ENCODE measurements at places on chromosomes 12 and 14. TPM values are rescaled to one million over a fixed set of nuclear protein-coding genes. Genes with fewer than 3 reads are reported as not detected.

GRCh38 chr12:121718653-121719239 is 6.2 kb downstream of the TMEM120B start:
- H3K36me3 ChIP-seq: no peaks in the 10 kb centered on the region
- H3K4me1 ChIP-seq: peaks cover 2% of the 10 kb centered on the region
- no peak for DNase-seq
- H3K27ac ChIP-seq: no peak overlapping the region
- no peak overlapping the region for H3K4me3 ChIP-seq

DNA sequence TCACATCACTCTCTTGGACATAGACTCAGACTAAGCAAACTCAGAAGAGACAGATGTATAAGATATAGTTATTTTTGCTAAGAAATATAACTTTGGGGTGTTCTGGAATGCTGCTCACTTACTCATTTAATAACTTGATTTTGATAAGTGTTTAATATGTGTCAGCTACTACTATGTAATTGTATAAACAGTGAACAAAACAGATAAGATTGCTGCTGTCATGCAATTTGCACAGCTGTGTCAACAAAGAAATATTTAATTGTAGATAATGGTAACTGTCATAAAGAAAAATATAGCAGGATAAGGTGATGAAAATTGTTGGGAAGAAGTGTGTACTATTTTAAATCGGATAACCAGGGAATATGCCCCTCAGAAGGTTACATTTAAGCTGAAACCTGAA is 84.1 kb upstream of the ZDHHC17 start:
- no peak overlapping the region for H3K4me3 ChIP-seq
- no peaks in the 10 kb centered on the region for H3K4me1 ChIP-seq
- H3K36me3 ChIP-seq: no peaks in the 10 kb centered on the region

DNA sequence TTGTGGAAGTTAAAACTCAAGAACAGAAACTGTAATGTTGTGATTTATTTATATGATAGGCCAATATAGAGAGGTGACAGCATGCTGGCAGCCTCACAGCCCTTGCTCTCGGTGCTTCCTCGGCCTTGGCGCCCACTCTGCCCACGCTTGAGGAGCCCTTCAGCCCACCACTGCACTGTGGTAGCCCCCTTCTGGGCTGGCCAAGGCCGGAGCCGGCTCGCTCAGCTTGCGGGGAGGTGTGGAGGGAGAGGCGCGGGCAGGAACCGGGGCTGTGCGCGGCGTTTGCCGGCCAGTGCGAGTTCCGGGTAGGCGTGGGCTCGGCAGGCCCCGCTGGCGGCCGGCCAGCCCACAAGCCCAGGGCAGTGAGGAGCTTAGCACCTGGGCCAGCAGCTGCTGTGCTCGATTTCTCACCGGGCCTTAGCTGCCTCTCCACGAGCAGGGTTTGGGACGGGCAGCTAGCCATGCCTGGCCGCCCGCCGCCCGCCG is 65.8 kb upstream of the SLC8A3 start:
- H3K36me3 ChIP-seq: no peaks in the 10 kb centered on the region
- peaks cover 4% of the 10 kb centered on the region for H3K4me1 ChIP-seq
- DNase-seq: peak; percentile 16
- H3K27ac ChIP-seq: no peak overlapping the region

Gene WASHC4
- 40.9 TPM for total RNA-seq

DNA sequence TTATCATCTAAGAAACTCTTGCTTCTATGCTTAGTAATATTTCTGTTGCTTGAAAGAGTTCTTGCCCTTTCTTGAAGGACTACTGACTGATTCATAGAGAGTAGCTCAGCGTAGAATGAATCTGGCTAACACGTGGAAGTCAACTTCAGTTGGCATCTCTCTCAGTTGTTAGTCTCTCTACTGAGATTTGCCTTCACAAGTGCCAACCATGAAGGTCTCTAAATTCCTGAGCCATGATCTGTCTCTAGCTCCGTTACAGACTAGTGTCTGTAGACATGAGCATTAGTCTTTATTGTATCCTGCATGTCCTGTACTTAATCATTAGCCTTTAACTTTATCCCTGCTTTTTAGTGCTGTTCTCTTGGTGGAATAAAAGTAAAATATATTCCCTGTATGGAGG is 19.1 kb upstream of the ALX1 start:
- no peaks in the 10 kb centered on the region for H3K4me1 ChIP-seq
- H3K27ac ChIP-seq: no peak overlapping the region
- no peaks in the 10 kb centered on the region for H3K27me3 ChIP-seq

DNA sequence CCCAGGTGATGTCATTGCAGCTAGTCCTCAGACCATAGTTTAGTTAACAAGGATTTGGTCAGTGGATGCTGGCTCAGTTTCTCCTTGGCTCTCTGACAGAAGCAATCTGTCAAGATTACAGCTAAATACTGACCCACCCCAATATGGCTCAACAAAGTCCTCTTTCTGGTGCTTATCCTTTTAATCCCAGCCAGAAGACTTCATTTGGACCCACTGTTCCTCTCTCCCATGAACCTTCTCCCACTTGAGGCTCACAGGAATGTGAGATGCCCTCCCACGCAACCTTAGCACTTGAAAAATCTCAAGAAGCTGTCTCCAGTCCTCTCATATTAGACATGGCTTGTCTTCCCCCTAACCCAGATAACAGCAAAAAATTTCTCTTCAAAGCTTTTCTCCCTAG is 47.7 kb downstream of the C12orf50 start:
- no peak for DNase-seq
- no peaks in the 10 kb centered on the region for H3K4me1 ChIP-seq
- no peaks in the 10 kb centered on the region for H3K27me3 ChIP-seq
- H3K36me3 ChIP-seq: no peaks in the 10 kb centered on the region

GRCh38 chr14:28116716-28117115 is 649.9 kb upstream of the FOXG1 start:
- H3K27ac ChIP-seq: no peak overlapping the region
- no peak for DNase-seq
- no peaks in the 10 kb centered on the region for H3K36me3 ChIP-seq
- no peak overlapping the region for H3K4me3 ChIP-seq
- no peaks in the 10 kb centered on the region for H3K4me1 ChIP-seq

DNA sequence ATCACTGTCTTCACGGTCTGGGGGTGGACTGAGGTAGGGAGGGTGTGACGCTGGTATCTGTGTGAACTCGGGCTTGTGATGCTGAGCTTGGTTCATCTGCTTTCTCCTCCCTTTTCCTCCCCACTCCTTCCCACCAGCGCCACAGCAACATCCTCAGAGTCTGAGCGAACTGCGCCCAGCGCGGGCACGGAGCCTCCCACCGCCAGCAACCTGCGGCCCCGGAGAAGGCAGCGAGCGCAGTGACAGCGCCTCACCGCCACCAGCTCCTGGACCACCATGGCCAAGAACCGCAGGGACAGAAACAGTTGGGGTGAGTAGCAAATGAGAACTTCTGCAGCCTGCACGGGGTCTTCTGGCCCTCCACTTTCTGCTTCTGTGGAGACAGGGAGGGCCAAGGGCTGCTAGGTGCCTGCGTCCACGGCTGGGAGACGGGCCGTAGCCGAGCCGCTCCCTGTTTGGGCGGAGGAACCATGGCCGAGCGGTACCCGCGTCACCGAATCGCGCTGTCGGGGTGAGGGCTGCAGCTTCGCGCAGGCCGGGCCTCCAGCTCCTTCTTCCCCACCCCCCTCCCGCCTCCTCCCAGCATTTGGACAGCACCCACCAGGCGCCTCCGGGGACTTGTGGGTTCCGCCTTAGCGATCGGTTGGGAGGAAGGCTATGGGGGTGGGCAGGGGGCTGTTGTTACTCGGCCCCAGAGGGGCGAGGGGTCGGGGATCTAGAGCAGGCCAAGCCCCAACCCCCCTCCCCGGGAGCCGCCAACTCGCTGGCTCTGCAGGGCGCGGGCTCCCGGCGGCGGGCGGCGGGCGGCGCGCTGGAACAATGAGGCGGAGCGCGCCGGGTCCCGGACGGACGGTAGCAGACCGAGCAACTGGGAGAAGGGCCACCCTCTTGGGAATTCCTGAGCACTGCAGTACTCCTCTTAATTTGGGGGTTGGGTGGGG is at the start of gene ATL1:
Gene ATL1, plus strand, starts transcription at position 156 of the 941 bp plus-strand sequence. Its CDS starts 121 bp downstream, at position 277.
- peak; percentile 63 for DNase-seq
- peaks cover 14% of the 10 kb centered on the region for H3K4me1 ChIP-seq
- H3K4me3 ChIP-seq: peak within 1 kb of the TSS; percentile 55
- H3K27ac ChIP-seq: no peak within 1 kb of the TSS
- peaks cover 29% of the 10 kb centered on the region for H3K27me3 ChIP-seq

GRCh38 chr14:76930549-76930948 is 98.0 kb downstream of the IRF2BPL start:
- H3K4me3 ChIP-seq: no peak overlapping the region
- no peaks in the 10 kb centered on the region for H3K36me3 ChIP-seq
- H3K27me3 ChIP-seq: no peaks in the 10 kb centered on the region
- no peak overlapping the region for H3K27ac ChIP-seq

GRCh38 chr12:26046906-26047305 is 77.9 kb downstream of the BHLHE41 start:
- no peaks in the 10 kb centered on the region for H3K36me3 ChIP-seq
- DNase-seq: no peak
- H3K4me1 ChIP-seq: no peaks in the 10 kb centered on the region
- no peaks in the 10 kb centered on the region for H3K27me3 ChIP-seq

- DNase-seq: no peak
- no peak overlapping the region for H3K4me3 ChIP-seq
- H3K27me3 ChIP-seq: no peaks in the 10 kb centered on the region
- no peaks in the 10 kb centered on the region for H3K36me3 ChIP-seq
Observed at GRCh38 chr14:25942090-25942489, 655.7 kb downstream of the NOVA1 start.

Gene LMO3
- total RNA-seq: not detected

DNA sequence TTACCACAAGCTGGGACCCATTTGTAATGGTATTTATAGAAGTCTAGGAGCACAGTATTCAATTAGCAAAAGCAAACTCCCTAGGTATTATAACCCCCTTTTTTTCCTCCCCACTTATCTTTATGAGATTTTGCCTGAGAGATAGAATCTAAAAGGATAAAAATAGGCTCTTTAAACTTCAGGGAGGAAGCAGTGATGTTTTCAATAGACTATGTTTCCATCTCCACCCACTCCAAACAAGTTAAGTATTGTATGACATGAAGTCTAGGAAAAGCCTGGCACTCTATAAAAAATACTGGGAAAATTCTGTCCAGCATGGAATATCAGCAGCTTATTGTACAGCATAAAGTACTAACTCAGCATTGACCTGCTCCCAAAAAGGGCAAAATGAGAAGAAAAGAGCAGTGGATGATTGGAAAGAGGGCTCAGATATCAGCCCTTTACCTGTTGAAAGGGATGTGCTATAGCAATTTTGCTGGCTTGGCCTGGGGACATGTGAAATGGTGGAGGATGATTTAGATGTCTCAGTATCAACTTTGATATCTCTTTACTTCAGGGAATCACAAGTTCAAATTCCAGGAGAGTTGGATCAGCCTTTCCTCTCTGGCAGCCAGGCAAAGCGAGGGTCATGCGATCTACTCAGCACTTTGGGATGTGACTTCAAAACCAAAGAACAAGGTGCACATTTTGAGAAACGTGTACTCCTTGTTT is 72.4 kb downstream of the IGF1 start:
- H3K36me3 ChIP-seq: no peaks in the 10 kb centered on the region
- no peaks in the 10 kb centered on the region for H3K27me3 ChIP-seq
- no peaks in the 10 kb centered on the region for H3K4me1 ChIP-seq

DNA sequence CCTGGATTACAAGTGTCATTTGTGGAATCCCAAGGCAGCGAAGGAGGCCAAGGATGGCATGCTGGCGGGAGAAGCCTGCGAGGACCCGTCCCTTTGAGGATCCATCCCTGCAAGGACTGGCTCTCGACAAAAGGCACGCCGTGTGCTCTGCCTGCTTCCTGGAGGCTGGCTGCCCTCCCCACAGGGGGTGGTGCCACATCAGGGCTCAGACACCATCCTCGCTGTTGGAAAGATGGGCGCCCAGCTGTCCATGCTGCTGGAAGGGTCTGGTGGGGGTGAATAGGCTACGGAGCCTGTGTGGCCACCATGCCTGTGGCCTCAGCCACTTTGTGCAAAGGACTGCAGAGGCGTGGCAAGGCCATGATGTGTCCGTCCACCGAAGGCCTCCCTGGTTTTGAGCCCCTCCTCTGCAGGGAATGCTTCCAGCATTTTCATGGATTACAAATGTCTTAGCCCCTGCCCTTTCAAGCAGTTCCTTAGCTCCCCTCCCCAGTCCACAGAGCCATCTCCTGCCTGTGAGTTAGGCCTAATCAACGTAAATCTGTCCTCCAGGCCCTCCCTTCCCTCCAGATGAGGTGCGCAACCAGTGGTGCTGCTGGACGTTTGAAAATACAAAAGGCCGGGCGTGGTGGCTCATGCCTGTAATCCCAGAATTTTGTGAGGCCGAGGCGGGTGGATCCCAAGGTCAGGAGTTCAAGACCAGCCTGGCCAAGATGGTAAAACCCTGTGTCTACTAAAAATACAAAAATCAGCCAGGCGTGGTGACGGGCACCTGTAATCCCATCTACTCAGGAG is 22.1 kb downstream of the ZBTB42 start:
- H3K36me3 ChIP-seq: no peaks in the 10 kb centered on the region
- H3K27me3 ChIP-seq: peaks cover 7% of the 10 kb centered on the region
- no peak for DNase-seq
- peaks cover 24% of the 10 kb centered on the region for H3K4me1 ChIP-seq
- H3K4me3 ChIP-seq: no peak overlapping the region

DNA sequence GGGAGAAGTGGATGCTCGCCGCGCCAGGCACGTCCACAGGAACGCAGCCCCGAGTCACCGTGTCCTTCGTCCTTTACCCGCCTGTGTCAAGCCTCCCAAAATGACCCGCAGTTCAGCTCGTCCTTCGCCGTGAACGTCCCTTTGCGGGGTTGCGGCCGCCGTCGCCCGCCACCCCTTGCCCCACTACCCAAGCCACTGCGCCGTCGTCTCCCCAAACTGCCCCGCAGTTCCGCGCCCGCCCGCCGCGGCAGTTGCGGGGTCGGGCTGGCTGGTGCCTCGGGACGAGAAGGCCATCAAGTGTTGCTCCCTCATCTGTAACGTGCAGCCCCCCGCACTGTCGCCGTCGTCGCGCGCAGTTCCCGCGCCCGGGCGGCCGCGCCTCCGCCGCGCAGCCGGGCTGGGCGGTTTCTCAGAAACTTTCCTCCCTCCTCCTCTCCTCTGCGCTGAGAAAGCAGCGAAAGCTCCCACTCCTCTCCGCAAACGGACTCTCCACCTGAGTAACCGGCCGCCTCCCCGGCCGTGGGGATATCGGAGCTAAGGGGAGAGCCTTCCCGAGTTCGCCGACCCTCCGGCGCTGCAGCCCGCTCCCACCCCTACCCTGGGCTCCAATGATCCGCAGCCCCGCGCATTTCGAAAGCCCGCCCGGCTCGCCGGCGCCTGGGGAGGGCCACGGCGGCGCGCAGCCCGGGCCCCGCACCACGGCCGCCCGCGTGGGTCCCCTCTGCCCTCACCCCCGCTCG is 6.7 kb downstream of the CDKN1B start:
- peak overlapping the region; percentile 99 for H3K27ac ChIP-seq
- H3K4me1 ChIP-seq: peaks cover 26% of the 10 kb centered on the region
- DNase-seq: peak; percentile 60
- H3K27me3 ChIP-seq: no peaks in the 10 kb centered on the region

Measured in natural killer cell (primary cell).